ENCODE measurements at places on chromosomes 11 and 22.

- DNase-seq, result peak; percentile 30
Observed at GRCh38 chr11:134120143-134120850, 51.4 kb downstream of the JAM3 start.

- DNase-seq, result no peak
Observed at GRCh38 chr11:65434057-65434666, 11.6 kb downstream of the NEAT1 start.

DNA sequence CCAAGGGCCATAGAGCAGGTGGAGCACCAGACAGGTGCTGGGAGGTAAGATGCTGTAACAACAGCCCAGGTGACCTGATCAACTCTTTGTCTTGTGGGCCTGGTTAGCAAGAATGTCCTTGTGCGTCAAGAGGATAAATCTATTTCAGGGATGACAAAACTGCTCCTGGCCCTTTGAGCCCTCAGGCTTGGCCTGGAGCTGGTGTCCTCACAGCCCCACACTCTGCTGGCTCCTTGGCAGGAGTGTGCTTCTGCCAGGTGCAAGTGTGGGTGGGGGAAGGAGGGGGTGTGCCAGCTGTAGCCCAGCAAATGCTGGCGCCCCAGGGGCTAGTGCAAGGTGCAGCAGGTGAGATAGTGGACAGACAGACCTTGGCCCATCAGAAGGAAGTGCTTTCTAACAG is 19.5 kb downstream of the AMPD3 start:
- no peak for DNase-seq

- no peak for DNase-seq
Observed at GRCh38 chr22:24421428-24421931, 5.9 kb upstream of the ADORA2A start.

GRCh38 chr22:42313204-42313603 is 42.8 kb upstream of the TCF20 start:
- DNase-seq, result no peak

GRCh38 chr11:45934580-45935318 is 12.3 kb downstream of the LARGE2 start:
- DNase-seq, result no peak

GRCh38 chr11:35794850-35795249 is 132.3 kb downstream of the TRIM44 start:
- DNase-seq, result no peak

DNA sequence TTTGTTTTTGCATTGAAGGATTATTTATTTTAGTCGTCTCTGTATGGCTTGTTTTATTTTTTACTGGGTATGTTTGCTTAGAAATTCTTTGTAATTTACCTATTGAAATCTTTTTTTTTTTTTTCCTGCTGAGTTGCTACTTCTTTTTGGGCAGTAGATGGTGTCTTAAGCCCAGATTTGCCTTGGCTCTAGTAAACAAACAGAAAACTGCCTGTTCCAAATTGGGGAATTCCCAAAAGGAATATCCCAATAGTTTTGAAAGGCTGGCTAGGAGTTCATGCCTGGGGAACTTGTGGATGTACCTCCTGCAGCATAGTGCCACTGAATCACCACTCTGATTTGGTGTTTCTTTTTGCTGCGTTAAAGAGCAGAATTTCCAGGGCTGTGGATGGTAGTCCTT is 17.7 kb downstream of the PAMR1 start:
- DNase-seq, result no peak

- no peak for DNase-seq
Observed at GRCh38 chr11:12642040-12642439, 32.2 kb upstream of the TEAD1 start.

DNA sequence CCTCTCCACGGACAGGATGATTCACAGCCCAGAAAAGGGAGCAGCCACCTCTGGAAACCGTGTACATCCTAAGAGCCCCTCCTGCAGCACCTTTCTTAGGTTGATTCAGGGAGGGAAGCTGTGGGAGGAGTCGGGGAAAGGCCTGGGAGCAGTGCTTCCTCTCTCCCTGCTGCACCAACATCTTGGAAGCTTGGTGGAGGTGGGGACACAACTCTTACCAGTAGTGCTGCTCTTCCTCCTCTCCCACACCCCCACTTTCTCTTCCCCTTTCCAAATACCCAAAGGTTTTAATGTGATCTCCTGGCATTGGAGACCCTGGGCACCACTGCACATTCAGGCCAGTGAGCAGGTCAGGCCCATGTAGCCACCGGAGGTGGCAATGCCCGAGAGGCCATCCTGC is 46.4 kb upstream of the HORMAD2 start:
- no peak for DNase-seq

DNA sequence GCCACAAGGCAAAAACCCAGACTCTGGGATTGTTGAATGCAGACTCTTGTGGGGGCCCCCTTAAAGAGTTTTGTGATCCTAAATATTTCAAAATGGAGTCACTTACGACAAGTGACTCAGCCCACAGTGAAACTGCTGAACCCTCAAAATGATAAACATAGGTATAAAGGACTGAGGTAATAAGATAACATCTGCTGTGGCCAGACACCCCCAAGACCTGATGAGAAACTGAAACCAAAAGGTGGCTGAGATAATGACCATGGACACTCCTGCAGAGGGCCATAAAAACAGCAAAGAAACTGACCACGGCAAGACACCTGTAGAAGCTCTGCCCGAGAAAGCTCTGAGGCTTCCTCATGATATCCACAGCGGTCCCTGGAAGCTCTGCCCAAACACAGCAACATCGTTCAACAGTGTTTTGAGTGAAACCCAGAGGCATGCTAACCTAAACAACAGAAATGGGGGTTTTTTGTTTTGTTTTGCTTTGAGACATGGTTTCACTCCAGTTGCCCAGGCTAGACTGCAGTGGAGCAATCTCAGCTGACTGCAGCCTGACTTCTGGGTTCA is 1.6 kb upstream of the PLAAT4 start:
- no peak for DNase-seq

GRCh38 chr11:61124574-61125309 is 22.5 kb downstream of the CD5 start:
- DNase-seq, result no peak

DNA sequence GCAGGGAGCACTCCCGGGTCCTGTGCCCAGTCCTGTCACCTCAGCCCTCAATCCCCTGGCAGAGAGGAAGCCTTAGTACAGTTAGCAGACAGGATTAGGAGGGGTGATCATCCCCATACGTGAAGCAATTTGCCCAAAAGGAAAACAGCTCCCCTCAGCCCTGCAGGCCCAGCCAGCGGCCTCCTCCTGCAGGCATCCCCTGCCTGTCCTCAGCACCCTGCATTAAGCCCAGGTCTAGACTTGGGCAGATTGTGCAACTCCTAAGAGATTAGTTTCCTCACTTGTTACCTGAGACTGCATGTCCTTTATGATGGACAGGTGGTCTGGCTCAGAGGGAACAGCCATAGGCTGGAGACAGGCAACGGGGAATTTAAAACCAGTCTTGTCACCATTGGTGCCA is 95.5 kb upstream of the TMEM45B start:
- no peak for DNase-seq

DNA sequence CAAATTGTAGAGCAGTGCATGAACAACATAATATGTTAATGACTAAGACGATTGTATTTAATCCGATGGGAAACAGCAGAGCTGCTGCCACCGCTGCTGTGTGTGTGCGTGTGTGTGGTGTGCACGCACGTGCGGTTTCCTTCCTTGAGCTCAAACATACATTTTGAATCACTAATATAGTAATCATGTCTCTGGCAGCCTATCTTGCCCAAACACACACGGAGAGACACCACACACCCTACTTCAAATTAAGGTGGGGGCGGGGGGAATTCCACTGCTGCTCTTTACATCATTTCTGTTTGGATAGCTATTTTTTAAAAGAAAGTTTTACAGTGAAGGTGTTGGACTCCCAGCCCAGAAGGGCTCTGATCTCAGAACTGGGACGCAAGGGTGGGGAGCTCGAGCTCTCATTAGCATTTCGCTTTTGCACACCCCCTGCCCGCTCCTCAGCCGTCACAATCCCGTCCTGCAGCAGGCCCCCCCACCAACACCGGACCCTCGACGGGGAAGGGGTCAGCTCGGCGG is 651 bp upstream of the FAM83F start:
- DNase-seq, result no peak

GRCh38 chr11:61880031-61880430 is 11.3 kb downstream of the FADS3 start:
- no peak for DNase-seq

GRCh38 chr22:25545146-25545545 is 19.3 kb upstream of the GRK3 start:
- DNase-seq, result no peak

DNA sequence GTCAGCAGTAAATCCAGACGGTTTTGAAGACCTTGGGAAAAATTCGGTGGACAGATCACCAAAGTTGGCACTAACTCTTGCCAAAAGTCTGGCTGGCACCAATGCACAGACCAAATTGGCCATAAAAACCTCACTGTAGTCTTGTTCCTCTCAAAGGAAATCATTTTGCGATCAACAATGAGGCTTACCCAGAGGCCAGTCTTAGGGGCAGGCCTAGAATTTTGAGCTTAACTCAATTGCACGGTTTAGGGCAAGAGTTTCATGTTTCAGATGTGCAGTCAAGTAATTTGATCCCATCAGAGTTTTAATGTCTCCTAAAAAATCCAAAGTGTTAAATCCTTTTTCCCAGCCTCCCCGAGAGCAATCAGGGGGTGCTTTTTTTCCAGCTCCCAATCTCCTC is 19.0 kb downstream of the MPPED2 start:
- no peak for DNase-seq

GRCh38 chr11:117878939-117879475 is 2.5 kb upstream of the FXYD6 start:
- DNase-seq, result no peak

- peak; percentile 12 for DNase-seq
Observed at GRCh38 chr22:31089160-31090100, 8.3 kb downstream of the SMTN start.

DNA sequence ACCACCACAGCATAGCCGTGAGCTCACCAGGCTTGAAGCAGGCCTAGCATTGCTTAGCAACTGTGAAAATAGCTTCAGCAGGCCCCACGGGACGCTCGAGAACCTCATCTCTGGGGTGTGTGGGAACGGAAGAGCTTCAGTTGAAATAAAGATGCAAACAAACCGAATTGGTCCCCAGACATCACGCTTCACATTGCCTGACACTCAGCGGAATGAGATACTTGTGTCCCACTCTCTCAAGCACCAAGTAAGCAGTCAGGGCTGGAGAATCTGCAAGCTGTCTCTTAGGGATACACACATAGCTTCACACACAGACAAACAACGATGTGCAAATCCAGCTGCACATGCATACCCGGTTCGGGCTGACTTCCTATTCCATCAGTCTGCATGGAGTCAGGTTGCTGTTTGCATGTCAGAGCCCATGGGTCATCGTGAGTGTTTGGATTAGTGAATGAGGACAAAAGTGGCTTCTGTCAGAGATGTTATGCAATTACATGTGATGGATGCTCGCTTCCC is 205.7 kb downstream of the SNX19 start:
- DNase-seq, result no peak

- DNase-seq, result no peak
Observed at GRCh38 chr11:130144861-130145281, 14.7 kb upstream of the ST14 start.

- no peak for DNase-seq
Observed at GRCh38 chr11:113332638-113333329, 18.4 kb downstream of the TTC12 start.

- no peak for DNase-seq
Observed at GRCh38 chr11:1371836-1372465, 17.8 kb upstream of the BRSK2 start.

- DNase-seq, result peak; percentile 38
Observed at GRCh38 chr11:77472991-77473800, 698 bp downstream of the PAK1 start.

- no peak for DNase-seq
Observed at GRCh38 chr11:131253656-131254151, 116.7 kb upstream of the NTM start.

GRCh38 chr11:112751772-112752171 is 209.4 kb upstream of the NCAM1 start:
- peak; percentile 13 for DNase-seq

DNA sequence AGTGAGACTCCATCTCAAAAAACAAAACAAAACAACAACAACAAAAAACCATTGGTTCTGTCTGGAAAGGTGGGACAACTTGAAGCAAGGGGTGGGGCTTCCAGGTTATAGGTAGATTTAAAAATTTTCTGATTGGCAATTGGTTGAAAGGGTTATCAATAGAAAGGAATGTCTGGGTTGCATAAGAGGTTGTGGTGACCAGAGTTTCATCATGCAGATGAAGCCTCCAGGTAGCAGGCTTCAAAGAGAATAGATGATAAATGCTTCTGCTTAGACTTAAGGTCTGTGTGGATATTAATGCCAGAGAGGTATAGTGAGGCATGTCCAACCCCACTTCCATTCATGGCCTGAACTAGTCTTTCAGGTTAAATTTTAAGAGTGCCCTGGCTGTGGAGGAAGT is 116.6 kb downstream of the NAT10 start:
- DNase-seq, result no peak

- DNase-seq, result no peak
Observed at GRCh38 chr11:119169282-119169719, 776 bp downstream of the NLRX1 start.

- DNase-seq, result no peak
Observed at GRCh38 chr11:34941688-34942087, 25.3 kb downstream of the PDHX start.

DNA sequence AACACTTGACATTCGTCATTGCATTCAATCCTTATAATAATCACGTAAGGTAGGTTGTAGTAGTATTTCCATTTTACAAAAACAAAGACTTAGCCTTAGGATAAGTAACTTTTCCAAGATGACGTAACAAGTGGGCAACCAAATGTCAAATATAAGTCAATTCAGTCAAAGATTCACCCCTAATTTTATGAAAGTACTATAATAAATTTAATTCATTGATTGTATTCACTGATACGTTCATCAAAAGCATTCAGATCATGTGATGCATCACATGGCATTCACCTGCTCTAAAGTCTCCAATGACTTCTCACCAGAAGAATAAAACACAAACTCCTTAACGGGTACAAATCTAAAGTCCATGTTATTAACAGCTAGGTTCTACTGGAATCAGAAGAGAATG is 2.1 kb downstream of the KIF18A start:
- DNase-seq, result no peak

DNA sequence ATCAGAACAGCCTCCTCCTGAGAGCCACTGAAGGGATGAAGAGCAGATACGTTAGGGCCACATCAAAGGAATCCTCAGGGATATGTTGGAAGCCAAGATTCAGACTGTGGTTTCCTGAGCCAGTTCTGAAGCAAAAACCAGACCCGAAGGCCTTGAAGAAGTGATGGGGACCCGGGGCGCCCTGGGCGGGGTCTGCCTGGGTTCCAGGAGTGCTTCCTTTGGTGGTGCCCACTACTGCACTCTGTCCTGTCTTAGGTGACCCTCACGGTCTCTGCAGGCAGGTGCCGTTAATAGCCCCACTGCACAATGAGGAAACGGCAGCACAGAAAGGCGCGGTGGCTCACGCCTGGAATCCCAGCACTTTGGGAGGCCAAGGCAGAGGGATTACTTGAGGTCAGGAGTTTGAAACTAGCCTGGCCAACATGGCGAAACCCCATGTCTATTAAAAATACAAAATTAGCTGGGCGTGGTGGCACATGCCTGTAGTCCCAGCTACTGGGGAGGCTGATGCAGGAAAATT is 12.9 kb upstream of the SH3BP1 start:
- DNase-seq, result no peak

Data from amygdala (tissue), 56 donors.